ENCODE measurements at places on chromosomes 16 and 17. TPM values are rescaled to one million over a fixed set of nuclear protein-coding genes. Genes with fewer than 3 reads are reported as not detected.

DNA sequence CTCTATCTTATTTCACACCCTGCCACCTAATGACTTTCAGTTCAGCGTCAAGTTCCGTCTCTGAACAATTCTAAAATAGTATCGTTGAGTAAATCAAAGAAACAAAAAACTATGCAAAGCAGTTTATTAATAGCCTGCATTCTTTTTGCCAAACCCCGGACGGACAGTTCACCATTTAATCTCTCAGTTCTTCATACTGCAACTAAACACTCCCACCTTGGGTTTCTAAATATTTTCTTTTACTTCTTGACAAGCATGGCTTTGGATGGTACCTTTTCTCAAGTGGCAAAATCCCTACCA, 1.2 kb downstream of the MYH11 start:
- DNase-seq = no peak

GRCh38 chr17:6241996-6242395, 171.8 kb downstream of the WSCD1 start:
- DNase-seq = no peak

DNA sequence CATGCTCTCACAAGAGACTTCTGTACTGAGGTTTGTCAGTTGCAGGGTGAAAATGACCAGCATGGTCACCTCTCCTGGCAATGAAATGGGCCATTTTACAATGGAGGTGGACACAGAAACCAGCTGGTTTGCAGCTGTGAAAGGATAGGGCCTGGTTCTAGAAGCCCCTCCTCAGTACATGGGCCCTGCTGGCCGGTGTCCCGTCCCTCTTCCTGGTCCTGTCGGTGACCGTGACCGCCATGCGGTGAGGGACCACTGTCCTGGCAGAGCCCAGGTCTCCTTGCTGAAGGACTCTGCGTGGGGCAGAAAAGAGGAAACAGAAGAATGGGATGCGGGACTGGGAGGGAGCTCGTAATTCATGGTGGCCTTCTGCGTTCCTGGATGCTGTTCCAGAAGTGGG, 76.0 kb upstream of the ZNF423 start:
- DNase-seq = no peak

Gene SLC35G6
- not detected for total RNA-seq

Gene CBFA2T3
- not detected for total RNA-seq

Gene COTL1
- total RNA-seq = 676 TPM

Gene WDR81
- total RNA-seq = 35.1 TPM

Gene PTGES3L
- 0.65 TPM for total RNA-seq
